ENCODE measurements at places on chromosomes 4 and X.

DNA sequence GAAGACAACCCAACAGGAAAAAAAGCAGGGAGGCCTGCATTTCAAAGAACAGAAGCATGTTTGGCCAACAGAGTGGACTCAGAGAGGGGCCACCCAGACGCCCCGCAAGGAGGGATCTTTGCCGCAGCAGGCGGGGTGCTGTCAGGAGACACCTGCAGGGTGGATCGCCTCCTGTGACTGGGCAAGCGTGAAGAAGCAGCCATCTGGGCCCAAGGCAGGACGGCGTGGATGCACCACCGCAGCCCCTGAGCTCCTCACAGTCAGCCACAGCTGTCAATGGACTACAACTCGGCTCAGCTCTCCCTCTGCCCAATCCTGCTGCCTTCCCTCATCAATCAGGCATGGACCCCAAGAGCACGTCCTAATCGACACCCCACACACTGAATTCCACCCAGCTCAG, 32.0 kb upstream of the MAN2B2 start:
- no peak for DNase-seq

DNA sequence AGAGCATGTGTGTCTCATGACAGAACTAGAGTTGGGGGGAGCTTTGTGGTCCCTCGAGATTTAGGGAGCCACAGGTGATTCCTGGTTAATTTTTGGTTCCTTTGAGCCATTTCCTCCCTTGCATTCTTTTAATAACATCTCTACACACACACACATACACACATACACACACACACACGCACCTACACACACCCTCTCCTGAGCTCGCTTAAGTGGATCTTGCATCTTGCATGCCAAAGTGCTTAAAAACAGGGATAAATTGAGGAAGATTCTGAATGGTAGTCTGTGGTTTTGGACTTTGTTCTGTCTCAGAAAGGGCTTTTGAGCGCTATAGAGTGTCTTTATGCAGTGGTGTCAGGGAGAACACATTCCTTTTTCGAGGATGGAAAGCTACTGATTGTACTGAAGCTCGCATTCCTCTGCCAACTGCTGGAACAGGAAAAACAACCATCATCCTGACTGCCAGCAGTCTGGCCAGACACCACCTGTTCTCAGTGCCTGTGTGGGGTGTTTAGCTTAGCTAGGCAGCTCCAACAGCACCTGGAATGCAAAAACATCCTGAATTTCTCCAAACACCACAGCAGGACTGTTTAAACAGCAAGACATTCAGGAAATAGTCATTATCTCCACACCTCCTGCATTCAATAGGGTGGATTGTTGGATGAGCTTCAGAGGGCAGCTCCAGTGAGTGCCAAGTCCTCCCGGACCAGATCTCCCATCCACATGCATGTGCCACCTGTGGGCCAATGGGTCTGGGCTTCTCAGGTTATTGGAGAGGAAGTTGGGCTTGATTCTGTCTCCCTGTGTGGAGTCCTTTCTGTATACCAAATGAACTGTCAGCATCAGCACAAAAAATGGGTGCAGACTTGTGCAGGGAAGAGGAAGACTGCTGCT, 21.9 kb upstream of the IGFBP7 start:
- DNase-seq = no peak

DNA sequence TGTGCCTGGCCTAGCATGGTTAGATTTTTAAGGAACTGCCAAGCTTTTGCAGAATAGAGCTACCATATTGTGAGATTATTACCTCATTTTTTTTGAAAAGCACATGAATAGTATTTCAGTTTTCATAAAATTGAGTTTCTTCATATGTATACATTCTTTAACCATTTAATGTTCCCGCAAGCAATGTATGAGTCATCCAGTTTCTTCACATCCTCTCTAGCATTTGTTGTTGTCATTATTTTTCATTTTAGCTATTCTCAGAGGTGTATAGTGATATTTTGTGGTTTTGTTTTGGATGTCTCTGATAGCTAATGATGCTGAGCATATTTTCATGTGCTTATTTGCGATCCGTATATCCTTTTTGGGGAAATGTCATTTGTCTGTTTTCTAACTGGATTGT, 74.9 kb downstream of the GLUD2 start:
- DNase-seq = no peak

DNA sequence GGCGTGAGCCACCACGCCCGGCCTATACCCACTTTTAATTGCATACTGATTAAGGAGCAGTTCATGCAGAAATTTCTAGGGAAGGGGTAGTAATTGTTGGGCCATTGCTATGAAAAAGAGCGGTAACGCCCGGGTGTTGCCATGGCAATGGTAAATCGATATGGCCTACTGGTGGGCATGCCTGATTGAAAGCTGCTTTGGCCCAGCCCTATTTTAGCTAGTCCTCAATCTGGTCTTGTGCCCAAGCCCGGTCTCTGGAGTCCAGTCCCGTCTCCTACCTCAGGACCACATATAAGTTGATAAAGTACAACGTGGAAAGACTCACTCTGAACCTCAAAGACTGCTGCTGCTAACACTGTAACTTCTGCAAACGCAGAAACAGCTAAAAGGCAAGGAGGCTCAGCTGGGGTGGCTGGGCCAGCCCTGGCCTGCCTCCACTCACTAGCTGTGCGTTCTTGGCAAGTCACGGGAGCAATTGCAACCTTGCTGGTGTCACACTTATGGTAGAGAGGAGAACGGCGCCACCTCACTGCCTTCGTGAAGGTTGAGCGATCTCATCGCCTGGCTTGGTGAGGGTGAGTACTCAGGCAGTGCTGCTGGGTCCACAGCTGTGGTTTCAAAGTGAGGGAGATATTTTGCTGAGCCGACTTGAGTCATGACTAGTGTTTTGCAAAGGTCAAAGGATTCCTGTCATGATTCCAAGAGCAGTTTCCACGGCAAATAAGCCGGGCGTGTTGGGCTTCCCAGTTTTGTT, 57.0 kb upstream of the GRPEL1 start:
- no peak for DNase-seq

GRCh38 chr4:123984886-123985285, 588.3 kb downstream of the SPRY1 start:
- no peak for DNase-seq

GRCh38 chr4:53040459-53040815, 178.3 kb downstream of the RASL11B start:
- DNase-seq = no peak

GRCh38 chrX:118571836-118572235, 76.2 kb downstream of the DOCK11 start:
- no peak for DNase-seq

DNA sequence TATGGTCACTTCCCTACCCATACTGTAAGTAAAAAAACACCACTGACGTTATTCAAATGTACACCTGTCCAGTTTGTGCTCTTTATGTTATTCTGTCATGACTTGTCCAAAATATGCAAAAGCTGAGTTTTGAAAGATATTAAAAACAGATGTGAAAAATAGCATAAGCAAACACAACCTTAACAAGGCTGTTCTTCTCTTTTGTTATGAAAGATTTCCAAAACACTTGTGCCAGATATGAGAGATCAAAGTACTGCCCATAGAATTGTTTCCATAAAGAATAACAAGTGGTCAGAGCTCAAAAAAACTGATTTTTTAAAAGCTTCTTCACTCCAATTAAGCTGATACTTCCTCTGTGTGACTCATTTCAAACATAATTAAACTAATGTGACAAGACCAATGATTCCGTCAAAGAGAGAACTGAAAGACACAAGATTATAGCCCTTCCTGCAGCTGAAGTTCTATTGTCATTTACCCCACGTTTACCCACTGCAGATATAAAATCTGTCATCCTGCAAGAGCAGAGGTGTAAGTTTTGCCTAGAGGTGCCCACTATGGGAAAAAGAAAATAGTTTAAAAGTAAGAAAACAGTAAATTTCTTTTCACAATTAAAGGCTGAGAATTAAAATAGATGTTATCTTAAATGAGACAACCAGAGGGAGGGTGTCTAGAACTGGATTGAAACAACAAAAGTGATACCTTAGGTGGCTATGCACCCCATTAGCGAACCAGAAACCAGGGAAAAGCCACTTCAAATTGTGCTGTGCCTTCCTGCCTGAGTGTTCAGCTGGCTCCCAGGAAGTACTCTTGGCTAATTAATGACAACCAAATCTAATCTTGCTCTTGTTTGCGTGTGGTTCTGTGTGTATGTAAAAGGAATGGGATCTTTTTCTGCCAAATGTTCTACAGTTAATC, 30.1 kb downstream of the RASSF6 start:
- DNase-seq = no peak

- no peak for DNase-seq
These were observed 53.2 kb downstream of the PPM1K start for GRCh38 chr4:88230969-88231771.

- no peak for DNase-seq
These were observed 21.0 kb upstream of the USP53 start for GRCh38 chr4:119191505-119191904.

GRCh38 chr4:38333219-38333618, 330.8 kb upstream of the KLF3 start:
- no peak for DNase-seq

DNA sequence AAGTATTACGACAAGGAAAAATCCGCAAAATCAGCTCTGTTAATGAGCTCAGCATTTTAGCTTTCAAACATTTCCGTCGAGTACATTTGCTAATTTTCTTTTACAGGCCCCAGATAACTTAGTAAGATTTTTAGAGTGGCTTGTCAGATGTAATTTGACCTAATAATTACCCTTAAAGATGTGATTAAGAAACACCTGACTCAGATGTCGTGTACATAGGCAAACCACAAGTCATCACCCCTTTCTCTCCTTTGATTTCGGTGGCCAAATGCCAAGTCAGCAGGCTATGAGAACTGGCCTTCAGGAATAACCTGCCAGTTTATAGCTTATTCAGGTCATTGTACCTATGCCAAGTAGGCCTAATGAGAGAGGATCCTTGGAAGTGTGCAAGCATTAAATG, 369.6 kb downstream of the PCDH7 start:
- no peak for DNase-seq

DNA sequence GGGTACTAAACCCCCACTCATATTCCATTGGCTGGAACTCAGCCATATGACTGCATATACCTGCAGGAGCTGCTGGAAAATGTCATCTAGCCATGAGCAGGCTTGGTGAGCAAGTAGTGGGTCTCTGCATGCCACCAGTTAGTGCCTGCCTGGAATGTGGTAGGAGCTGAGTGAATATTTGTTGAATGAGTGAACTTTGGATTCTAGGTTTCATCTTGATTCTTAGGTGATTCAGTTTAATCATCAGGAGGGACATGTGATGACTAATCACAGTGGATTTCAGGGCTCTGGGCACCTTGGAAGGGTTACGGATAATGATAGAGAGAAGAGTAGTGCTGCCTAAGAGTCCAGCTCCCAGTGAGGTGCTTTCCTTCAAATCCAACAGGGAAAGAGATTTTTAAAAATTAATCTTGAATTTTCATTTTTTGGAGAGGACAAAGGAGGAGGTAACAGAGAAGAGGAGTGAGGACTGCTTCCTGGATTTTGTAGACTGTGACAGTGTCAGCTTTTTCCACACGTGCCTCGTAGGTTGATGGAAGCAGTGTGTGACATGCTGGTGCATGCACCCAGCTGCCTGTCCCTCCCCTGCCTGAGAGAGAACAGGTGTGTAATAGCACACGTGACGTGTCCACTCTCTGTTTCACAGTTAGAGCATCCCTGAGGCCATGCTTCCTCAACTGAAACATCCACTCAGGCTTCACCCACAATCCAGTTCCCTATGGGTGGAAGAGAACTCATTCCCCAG, 30.4 kb downstream of the NHS start:
- no peak for DNase-seq

- DNase-seq = no peak
These were observed 231.4 kb downstream of the CWH43 start for GRCh38 chr4:49217492-49217891.

- DNase-seq = peak; percentile 74
These were observed at the start of gene FHIP1A for GRCh38 chr4:151408630-151409469. TSS of gene FHIP1A (plus strand) at chr4:151409176. CDS start at chr4:151566260, 157,084 bp downstream.

- DNase-seq = peak; percentile 34
These were observed 14.7 kb upstream of the CT55 start for GRCh38 chrX:135185795-135186443.

DNA sequence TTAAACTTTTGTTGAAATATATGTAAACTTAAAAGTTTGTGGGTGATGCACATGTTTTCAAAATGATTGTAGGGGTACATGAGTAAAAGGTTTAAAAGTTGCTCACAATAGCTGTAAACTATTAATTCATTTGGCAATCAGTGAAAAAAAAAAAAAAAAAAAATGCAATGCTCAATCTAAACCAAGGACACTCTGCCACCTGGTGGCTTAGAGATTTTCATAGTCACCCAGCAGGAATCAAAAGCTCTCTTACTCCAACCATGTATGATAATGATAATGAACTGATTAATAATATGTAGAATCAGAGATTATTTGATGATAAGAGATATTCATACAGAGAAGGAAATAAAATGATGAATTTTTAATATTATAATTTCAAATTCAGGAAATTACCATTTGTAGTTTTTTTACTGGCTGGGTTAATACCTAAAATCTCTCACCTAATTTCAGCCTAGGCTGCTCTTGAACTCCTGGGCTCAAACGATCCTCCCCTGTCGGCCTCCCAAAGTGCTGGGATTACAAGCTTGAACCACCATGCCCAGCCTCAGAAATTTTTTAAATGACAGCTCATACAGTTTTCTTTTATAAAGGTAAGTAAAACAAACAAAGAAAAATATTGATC, 46.9 kb upstream of the SLC25A4 start:
- DNase-seq = no peak

- DNase-seq = no peak
These were observed 256.6 kb upstream of the NDST3 start for GRCh38 chr4:117777721-117778120.

DNA sequence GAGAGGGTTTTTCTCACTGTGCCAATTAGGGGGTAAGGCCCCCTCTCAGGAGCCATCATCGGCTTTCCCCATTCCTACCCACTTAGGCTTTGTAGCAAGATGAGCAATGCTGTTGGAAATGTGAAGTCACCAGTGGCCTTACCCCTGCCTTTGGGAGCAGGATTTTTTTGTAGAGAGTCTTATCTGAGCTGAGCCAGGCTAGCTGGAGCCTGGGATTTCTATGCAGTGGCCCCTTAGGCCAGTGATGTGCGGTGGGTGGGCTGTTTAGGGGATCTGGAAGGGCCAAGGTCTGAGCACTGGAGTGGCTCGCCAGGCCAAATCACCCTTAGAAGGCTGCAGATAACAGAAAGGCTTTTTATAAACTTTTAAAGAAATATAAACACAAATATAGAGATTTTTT, 4.2 kb downstream of the CXorf65 start:
- DNase-seq = no peak

DNA sequence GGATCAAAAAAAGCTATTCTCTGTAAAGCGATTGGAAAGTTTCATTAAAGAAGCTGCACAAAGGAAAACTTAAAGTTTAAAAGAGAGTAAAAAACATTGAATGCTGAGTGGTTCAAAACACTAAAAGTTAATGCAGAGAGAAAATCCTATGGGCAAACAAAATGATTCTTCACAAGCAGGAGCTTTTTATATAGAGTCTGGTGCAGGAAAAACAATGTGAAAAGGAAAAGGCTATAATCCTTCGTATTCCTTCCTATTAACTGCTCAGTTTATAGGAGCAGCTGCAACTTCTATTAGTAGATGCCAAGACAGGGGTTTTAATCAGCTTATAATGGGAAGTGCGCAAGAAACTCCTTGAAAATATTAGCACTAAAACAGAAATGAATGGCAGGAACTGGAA, 100.7 kb downstream of the PDGFC start:
- DNase-seq = no peak
